Naive thymus-derived CD8-positive, alpha-beta T cell (primary cell): ENCODE measurements at places on chromosomes 7 and 10.
A peak's percentile ranks its signal among the peaks of the same experiment; 100 is the strongest.

- DNase-seq = peak; percentile 70
These were observed 46.9 kb downstream of the AHCYL2 start for GRCh38 chr7:129271500-129272355.

- DNase-seq = no peak
These were observed 11.5 kb downstream of the C10orf71 start for GRCh38 chr10:49310460-49310859.

DNA sequence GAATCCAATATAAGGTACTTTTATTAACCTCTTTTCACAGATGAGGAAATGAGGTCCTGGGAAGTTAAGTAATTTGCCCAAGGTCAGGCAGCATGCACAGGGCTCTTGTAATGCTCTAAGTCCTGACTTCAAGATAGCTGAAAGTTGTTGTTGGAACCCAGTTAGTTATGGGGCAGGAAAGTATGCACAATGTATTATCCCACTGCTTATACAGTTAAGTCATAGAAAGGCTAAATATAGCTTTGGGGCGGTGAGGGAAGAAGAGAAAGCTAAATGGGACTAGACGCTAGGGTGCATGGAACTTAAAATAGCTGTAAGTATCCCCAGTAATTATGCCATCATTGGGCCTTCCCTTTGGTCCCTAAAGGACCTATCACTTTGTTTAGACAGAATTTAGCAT, 9.2 kb downstream of the GLCCI1 start:
- DNase-seq = no peak

GRCh38 chr10:53358536-53358935, 586.0 kb upstream of the MBL2 start:
- no peak for DNase-seq

- no peak for DNase-seq
These were observed 22.2 kb upstream of the PARP12 start for GRCh38 chr7:140084972-140085371.

DNA sequence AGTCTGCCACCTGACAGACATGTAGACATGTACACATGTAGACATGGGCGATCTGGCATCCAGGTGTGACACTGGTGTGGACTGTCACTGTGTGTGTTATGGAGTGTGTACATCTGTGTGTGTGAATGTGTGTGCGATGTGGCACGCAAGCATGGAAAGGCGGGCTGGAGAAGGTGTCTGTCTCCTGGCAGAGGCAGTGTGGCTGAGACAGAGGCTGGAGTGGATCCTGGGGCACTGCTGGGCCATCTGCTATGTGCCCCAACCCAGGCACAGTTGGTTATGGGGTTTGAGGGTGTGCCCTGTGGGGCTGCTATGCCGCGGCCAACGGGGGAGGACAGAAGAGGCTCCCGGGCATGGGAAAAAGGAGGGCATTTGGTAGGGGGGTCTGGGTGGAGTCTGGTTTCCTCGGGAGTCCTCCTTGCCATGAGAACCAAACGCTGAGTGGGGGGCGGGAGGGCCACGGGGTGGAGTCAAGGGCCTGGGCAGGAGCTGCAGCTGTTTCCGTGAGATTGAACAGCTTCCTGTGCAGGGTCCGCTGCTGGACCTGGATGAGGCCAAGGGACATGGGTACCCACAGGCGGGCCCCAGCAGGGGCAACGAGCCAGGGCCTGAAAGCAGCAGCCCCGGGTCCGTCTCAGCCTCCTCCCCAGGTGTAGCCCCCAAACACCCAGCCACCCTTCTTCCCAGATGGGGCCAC, 1.3 kb downstream of the ELN start:
- DNase-seq = no peak

DNA sequence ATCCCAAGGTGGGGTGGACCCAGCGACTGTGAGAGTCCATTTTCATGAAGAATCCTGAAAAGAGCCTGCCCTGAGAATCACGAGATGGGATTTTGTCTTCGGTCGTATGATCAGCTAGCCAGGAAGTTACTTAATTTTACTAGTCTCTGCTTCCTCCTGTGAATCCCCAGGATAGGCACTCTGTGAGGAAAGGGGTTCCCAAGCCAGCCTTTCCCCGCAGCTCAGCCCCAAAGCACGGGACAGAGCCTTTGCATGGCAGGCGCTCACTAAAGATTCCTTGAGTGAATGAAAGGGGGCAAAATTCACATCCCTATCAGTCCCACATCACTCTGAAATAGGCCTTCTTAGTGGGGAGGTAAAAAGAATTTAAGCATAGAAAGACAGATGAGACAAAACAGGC, 219.6 kb downstream of the ADARB2 start:
- no peak for DNase-seq

DNA sequence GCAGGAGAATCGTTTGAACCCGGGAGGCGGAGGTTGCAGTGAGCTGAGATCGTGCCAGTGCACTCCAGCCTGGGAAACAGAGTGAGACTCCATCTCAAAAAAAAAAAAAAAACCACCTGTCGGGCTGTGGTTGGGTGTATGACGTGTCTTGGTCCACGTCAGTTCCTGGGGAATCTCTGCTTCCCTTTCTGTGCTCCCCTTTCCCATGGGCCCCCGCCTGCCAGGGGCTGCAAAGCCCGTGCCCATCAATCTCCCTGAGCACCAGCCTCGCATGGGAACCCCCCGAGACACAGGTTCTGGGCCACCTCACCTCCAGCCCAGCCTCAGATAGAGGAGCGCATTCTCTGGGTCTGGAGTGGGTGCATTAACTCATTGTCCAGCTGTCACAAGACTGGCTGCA, 2.3 kb upstream of the SH2B2 start:
- DNase-seq = no peak

- DNase-seq = no peak
These were observed 36.1 kb downstream of the NET1 start for GRCh38 chr10:5448333-5449001.

- no peak for DNase-seq
These were observed 12.1 kb downstream of the C10orf71 start for GRCh38 chr10:49310901-49311554.

DNA sequence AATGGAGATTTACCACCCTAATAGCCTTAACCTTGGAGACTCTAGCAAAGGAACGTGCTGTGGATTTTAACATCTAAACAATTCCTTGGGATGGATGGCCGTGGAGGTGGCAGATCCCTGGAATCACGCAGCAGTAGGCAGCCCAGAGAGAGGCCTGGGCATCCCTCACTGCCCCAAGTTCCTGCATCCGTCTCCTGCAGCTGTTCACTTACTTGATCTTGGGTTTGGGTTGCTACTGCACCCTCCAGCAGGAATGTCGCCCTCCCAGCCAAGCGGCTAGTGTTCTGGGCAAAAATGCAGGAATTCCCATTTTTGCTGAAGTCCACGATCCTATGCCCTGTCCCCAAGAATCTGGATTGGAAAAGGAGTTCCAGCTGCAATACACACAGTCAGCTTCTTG, 166.7 kb upstream of the SH2B2 start:
- DNase-seq = no peak

GRCh38 chr7:85030893-85031292, 156.0 kb downstream of the SEMA3D start:
- DNase-seq = no peak

DNA sequence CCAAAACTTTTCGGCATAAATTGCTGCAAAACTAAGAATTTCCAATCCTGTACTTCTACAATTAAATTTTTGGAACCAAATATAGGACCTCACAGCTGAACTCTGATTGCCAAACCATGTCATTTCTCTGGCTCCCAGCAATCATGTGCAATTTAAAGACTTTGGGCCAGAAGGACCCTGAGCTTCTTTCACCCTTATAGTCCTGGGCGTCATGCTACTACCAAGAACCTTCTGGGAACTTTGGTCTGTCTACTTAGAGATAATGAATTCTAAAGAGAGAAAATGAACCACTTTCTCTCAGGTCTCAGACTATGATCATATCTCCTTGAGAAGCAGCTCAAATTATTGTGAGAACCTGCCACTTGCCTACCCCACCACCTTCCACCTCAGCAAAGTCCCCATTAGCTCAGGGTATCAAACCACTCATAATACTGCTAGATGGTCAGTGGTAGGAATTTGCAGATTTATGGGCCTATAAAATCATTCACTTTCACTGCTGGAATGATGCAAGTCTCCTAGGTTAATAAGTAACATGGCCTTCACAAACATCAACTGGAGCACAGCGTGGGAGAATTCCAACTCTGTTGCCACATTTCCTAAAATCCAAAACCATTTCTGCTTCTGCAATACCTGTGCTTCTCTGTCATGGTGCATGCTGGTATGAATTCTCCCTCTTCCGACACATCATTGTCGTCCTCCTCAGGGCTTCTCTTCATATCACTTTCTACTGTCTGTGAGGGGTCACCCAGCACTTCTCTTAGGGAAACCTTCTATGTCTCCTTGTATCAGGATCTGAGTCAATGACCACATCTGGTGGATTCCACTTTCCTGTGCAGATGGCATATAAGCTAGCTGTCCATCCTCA, 6.6 kb upstream of the WDR91 start:
- no peak for DNase-seq

DNA sequence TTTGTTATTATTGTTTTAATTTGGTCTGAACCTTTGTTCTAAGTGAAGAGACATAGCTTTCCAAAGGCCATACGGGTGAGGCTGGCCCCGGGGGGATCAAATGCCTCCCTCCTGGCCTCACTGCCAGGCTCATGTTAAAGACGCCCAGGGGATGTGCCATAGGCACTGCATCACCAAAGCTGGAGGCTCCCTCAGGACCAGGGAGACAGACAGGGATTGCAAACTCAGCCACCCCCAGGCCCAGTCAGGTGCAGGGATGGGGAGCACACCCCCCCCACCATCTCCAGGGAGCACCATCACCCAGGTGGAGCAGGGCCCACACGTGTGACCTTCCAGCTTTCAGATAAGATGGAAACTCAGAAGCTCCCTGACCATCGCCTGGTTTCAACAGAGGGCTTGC, 96.0 kb upstream of the DNAAF5 start:
- no peak for DNase-seq

DNA sequence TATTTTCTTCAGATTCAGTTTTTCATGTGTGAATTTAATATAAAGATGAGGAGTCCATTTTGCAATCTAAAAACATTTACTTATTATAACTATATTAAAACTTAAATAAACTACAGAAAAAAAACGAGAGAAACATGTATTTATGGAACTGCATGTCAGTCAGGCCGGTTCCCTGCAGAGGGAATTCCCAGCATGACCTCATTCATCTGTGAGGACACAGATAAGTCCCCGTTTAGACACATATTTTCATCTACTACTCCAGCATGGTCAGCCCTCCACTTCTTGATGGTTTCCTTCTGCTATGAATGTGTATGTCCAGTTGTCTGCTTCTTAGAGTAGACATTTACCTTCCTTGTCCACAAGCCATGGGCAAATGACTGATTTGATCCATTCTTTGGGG, 339.1 kb downstream of the SEMA3D start:
- DNase-seq = no peak

DNA sequence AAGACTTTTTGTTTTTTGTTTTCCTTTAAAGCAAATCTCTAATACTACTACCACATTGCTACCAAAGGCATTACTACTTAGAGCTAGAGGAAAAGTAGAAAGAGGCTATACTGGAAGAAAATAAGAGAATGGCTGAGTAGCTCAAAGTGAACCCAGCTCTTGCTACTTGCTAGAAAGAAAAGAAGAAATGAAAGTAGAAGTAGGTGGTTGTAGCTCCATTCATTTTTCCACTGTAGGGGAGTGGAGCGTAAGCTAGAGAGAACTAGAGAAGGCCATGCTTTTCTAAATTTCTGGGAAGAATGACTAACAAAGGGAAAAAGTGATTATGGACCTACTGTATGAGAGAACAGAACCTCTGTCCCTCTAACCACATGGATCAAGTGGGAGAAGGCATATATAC, 184.4 kb downstream of the PON1 start:
- no peak for DNase-seq

DNA sequence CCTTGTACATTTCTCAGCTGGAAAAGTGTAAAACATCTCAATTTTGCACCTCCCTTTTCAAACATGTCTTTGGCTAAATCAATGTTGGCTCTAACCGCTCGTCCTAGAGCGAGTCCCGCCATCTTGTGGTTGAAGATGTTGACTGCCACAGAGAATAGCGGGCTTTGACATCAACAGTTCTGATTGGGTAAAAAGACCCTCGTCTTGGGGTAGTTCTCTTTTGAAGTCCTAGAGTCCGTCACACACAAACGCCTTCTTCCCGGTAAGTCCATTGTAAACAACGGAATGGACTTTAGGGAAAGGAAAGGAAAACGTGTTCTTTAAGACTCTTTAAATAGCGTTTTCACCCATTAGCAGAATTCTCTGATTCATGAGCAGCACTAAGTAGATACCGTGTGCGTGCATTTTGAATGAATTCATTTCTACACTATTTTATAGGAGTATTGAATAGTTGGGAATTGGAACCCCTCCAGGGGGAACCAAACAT, 452 bp upstream of the RPP30 start:
- DNase-seq = peak; percentile 27

- no peak for DNase-seq
These were observed 15.5 kb upstream of the TRIL start for GRCh38 chr7:28973591-28973990.

GRCh38 chr10:132593389-132593788, 55.8 kb downstream of the INPP5A start:
- no peak for DNase-seq

DNA sequence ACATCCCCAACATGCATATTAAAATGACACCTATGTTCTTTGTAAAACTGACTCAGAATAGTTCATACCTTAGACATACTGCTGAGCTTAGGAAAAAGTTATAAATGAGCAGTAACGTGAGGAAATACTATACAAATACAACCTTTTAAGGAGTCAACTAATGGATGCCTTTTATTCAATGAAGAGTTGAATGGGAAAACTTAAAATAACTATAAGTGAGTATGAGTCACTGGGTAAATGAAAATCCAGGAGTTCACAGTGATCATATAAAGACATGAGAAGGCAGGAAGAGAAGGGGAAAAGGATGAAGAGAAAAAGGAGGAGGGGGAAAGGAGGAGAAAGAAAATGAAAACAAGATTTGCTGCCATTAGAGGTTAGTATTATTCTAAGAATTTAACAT, 157.8 kb upstream of the PCDH15 start:
- no peak for DNase-seq

DNA sequence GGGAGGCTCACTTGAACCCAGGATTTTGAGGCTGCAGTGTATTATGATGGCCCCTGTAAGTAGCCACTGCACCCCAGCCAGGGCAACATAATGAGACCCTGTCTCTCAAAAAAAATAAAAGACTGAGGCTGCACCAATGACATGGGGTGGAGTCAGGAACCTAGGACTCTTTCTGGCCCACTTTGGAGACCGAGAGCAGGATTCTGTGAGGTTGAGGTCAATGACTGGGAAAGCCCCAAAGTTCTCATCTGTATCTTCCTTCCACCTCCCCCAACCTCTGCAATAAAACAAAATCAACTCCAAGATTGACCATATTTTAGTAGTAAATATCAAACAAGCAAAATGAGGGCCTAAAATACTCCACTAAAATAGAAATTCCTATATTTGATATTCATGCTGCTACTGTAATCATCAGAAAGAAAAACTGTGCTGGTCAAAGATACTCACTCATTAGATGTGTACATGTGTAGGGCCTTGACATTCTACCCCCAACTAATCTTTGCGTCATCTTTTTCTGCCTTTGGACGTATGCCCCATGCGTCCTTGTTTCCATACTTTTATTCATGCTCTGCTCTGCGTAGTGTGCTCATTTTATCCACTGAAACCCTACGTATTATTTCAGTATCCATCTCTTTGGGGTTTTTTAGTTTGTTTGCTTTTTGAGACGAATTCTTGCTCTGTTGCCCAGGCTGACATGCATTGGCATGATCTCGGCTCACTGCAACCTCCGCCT, 23.8 kb downstream of the WBP1L start:
- no peak for DNase-seq
